ENCODE measurements at places on chromosomes 4 and X.
A peak's percentile ranks its signal among the peaks of the same experiment; 100 is the strongest.

DNA sequence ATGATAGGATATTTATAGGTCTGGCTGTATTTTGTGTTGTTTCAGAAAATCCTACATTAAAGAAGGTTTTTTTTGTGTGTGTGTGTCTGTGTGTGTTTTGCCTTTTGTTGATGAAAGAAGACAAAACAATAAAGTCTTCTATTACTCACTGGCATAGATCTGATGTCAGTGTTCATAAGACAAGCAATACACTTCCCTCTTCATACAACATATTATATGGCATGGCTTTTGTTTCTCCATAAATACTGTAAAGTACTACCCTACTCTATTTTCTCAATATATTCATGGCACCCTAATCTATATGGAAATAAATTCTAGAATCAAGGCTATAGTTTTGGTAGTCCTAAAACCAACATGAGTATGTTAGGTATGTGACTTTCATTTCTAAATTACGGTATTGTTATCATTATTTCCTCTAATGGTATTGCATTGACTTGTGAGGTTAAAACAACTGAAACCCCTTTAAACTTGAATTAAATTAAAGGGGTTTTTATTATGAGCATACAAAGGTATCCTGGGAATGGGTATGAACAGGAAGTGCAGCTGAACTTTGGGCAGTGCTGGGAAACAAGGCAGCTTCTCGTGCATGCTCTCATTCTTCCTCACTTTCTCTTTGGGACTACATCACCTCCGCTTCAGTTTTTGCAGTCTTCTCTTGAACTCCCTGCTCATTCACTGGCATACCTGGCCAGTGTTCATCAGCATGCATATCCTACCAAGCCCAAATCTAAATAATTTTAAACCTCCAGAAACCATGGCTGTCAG, 70.5 kb upstream of the PRSS48 start:
- DNase-seq = no peak

DNA sequence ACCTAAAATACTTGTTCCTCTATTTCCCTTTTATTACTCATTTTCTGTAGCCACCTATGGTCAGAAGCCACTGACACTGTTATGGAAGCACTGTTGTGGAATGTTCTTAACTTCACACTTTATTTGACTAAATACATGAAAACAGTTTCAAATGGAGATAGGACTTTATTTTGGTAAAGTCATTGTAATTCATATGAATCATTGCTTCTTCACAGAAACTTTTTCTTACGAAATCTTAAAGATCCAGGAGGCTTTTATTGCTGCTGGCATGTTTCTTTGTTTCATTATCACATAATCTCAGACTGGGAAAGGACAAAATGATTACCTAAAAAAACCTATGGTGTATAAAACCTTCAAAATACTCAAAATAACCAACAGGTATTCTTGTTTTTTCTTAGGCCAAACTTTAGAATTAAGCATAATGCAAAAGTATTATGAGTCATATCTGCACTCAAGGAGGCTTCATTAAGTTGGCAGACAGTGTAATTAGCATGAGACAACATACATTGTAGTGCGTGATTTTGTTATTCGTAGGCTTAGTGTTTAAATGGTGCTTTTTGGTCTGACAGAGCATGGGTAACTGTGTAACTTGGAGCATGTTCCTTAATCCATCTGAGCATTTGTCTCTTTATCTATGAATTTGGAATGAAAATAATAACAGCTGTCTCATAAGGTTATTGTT, 58.0 kb downstream of the SH3BGRL start:
- DNase-seq = no peak

DNA sequence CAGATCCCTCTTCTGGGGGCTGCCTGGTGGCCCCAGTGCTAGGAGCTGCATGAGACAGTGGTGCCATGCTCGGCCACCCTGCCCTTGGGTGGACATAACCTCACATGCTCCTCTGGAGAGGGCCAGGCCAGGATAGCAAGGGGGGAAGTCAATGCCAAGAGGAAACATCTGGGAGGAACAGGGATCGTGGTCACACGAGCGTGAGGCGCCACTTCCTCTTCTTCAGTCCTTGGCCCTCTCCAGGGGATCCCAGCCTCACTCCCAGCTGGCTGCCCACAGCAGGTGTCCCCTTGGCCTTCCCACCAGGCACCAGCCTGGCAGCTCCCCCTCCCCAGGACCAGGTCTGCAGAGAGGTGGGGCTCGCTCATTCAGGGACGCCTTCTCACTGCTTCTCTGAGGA, 28.6 kb downstream of the TBC1D14 start:
- no peak for DNase-seq

- no peak for DNase-seq
Measured at GRCh38 chr4:144894573-144894972, 203.4 kb downstream of the ANAPC10 start.

- no peak for DNase-seq
Measured at GRCh38 chrX:8873102-8873501, 71.9 kb upstream of the FAM9A start.

DNA sequence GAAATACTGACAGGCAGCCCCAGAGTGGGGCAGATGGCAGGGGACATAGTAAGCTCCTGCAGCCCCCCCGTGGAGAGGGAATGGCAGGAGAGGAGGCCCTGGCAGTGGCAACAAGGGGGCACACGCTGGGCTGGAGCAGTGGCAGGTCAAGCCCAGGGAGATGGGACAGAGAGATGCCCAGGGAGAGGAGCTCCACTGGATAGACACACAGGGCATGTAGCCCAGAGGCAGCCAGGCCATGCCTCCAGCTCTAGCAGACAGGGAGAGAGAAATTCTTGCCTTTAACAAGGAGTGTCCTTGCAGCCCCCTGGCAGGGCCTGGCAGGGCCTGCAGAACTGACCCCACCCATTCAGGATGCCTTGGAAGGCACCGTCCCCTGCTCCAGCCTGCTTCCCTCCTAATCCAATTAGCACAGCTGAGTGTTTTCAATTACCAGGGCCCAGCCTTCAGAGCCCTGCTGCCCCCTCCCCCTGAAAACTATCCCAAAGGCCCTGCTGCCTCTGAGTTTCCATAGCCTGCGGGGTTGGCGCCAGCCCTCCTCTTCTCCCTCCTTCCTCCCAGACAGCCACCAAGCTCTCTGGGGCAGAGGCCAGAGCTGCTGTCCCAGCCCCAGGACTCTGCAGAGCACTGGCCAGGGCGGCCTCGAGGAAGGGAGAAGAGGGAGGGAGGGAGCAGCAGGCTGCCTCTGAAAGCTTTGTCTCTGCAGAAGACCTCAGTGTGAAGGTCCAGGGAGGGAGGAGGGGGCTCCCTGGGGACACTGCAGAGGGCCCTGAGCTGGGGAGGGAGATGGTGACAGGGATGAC, 12.5 kb downstream of the L1CAM start:
- no peak for DNase-seq

GRCh38 chrX:11382930-11383329, 89.7 kb downstream of the AMELX start:
- no peak for DNase-seq

GRCh38 chr4:57110640-57111511, 691 bp upstream of the IGFBP7 start:
- peak; percentile 58 for DNase-seq

DNA sequence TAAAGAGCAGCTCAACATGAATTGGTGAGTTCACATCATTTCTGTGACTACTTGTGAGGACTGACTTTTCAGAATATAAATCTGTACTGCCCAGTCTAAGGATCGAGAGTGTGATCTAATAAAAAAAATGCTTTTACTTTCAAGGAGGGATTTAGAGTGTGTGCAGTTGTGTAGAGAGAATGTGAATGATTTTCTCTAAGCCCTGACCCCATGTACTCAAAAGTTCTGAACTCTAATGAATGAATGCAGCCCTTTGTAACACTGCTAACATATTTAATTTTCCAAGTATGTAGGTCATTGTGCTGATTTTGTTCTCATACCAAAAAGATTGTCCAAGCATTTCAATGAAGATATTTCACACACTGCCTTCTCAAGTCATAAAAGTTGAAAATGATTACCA, 92.5 kb upstream of the STOX2 start:
- no peak for DNase-seq

DNA sequence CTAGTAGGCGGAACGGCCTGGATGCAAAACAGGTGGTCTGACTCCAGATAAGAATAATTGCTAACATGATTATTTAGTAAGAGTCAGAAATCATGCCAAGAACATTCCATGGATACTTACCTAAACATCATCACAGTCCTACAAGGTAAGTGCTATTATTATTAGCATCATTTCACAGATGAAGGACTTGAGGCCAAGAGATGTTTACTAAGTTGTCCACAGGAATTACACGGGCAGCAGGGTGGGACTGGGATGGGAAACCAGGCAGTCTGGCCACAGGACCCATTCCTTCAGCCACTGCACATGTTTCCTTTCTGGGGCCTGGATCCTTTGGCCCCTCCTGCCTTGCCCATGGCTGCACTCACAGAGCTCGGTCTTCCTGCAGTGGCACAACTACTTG, 48.3 kb downstream of the ANAPC4 start:
- no peak for DNase-seq

GRCh38 chr4:156545003-156545785, 426.4 kb downstream of the PDGFC start:
- DNase-seq = no peak

DNA sequence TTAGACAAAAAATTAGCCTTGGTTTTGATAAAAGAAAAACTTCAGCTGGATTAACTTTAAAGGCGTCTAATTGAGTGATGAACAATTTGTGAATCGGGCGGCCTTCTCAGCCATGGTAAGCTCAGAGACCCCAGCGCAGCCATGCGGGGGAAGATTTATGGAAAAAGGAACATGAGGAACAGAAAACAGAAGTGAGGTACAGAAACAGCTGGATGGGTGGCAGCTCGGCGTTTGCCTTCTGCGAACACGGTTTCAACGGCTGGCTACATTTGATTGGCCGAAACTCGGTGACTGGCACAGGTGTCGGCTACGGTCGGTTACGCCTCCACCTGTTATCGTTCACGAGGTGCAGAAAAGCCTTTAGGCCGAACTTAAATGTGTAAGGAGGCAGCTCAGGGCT, 401.4 kb upstream of the FAT1 start:
- DNase-seq = no peak

DNA sequence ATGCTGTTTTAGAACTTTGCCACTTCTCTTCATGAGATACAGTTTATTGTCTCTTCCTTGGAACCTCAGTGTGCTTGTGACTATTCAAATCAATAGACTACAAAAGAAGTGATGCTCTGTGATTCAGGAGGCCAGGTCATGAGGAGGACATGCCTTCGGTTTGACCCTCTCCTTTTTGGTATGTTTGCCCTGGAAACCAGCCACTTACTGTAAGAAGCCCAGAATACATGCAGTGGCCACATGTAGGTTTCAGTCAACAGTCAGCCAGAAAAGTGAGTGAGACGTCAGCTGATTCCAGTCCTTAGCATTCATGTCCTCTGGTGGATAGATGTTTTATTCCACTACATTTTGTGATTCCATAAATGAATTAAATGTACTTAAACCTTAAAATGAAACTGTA, 328.7 kb downstream of the PCDH18 start:
- no peak for DNase-seq

GRCh38 chrX:13688384-13688957, 457 bp upstream of the RAB9A start:
- peak; percentile 27 for DNase-seq

GRCh38 chrX:40290517-40290916, 192.8 kb upstream of the BCOR start:
- DNase-seq = no peak

GRCh38 chr4:48122756-48123155, 11.3 kb downstream of the TXK start:
- DNase-seq = no peak

- DNase-seq = no peak
Measured at GRCh38 chr4:138275963-138276621, 33.9 kb upstream of the SLC7A11 start.

GRCh38 chr4:16187455-16187854, 38.8 kb downstream of the TAPT1 start:
- DNase-seq = no peak

GRCh38 chr4:2515830-2516550, 20.5 kb upstream of the FAM193A start:
- DNase-seq = no peak

DNA sequence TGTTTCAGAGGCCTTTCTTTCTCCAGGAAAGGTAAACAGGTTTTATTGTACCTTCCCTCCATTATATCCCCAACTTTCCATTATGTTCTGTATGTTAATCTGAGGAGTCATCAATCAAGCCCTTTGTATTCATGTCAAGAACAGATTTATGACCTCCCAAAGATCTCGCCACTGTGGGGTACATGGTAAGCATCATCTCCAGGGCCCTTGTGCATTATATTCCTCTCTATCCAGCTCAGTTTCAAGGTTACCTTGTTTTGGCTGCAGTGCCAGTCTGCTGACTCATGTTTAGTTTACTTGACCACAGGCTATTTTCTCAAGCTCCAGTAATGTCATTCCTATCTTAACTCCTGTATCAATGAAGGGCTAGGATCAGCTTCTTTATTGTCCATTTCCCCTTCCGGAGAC, 125.1 kb upstream of the FRMPD4 start:
- peak; percentile 20 for DNase-seq

GRCh38 chr4:44629280-44629866, 22.1 kb downstream of the YIPF7 start:
- DNase-seq = peak; percentile 45
